Fibroblast of the aortic adventitia (primary cell): ENCODE measurements at places on chromosomes 1 and 21. TPM values are rescaled to one million over a fixed set of nuclear protein-coding genes. Genes with fewer than 3 reads are reported as not detected.

Gene F13B
- total RNA-seq, result not detected in 2 replicates

Gene WDR64
- not detected in 2 replicates for total RNA-seq

Gene SLC44A3
- total RNA-seq, result 1.6 and 2.9 TPM in 2 replicates

Gene CR1
- total RNA-seq, result not detected in 2 replicates

Gene NEGR1
- total RNA-seq, result 1.1 and 20.7 TPM in 2 replicates

Gene RNU1-2
- under 0.01 and 2,882 TPM in 2 replicates for total RNA-seq

Gene NMNAT2
- 0.49 and 3.4 TPM in 2 replicates for total RNA-seq

Gene TEX38
- not detected in 2 replicates for total RNA-seq

Gene FMO5
- 1.8 and 3.3 TPM in 2 replicates for total RNA-seq

Gene CYP2J2
- total RNA-seq, result 0.09 TPM in 1 of 2 replicates, not detected in the other

Gene TMEM51
- total RNA-seq, result 1.4 and 6.5 TPM in 2 replicates

Gene EVA1C
- total RNA-seq, result 14.5 and 17.8 TPM in 2 replicates

Gene PEX11B
- 26.8 and 33.4 TPM in 2 replicates for total RNA-seq

Gene PDZK1IP1
- total RNA-seq, result not detected in 2 replicates

Gene OR2L2
- not detected in 2 replicates for total RNA-seq

Gene SYCP1
- total RNA-seq, result not detected in 2 replicates

Gene KLF17
- 0.27 and 1.1 TPM in 2 replicates for total RNA-seq

Gene LENEP
- not detected in 2 replicates for total RNA-seq

Gene PRELP
- total RNA-seq, result 1.4 and 3.7 TPM in 2 replicates

Gene SRSF11
- total RNA-seq, result 110 and 159 TPM in 2 replicates

Gene C1orf141
- 0.65 TPM in 1 of 2 replicates, not detected in the other for total RNA-seq

Gene PDZK1
- 0.54 TPM in 1 of 2 replicates, not detected in the other for total RNA-seq

Gene TPTE
- not detected in 2 replicates for total RNA-seq

Gene AMY2A
- not detected in 2 replicates for total RNA-seq

Gene GBP3
- 28.6 and 65.3 TPM in 2 replicates for total RNA-seq

Gene TGFBR3
- total RNA-seq, result 37.2 and 118 TPM in 2 replicates

Gene BEND5
- total RNA-seq, result 0.45 TPM in 1 of 2 replicates, not detected in the other

Gene FABP3
- total RNA-seq, result 44.2 and 60.6 TPM in 2 replicates

Gene OR2T33
- not detected in 2 replicates for total RNA-seq

Gene SPATA45
- not detected in 2 replicates for total RNA-seq

Gene ACKR1
- total RNA-seq, result not detected in 2 replicates

Gene LCE7A
- not detected in 2 replicates for total RNA-seq

Gene LCA5L
- total RNA-seq, result 0.65 and 3.1 TPM in 2 replicates
